NCI-H1417 treated with DMSO at 0.1 percent for 48 hours (cell line): ENCODE measurements at places on chromosomes 13 and 19.

DNA sequence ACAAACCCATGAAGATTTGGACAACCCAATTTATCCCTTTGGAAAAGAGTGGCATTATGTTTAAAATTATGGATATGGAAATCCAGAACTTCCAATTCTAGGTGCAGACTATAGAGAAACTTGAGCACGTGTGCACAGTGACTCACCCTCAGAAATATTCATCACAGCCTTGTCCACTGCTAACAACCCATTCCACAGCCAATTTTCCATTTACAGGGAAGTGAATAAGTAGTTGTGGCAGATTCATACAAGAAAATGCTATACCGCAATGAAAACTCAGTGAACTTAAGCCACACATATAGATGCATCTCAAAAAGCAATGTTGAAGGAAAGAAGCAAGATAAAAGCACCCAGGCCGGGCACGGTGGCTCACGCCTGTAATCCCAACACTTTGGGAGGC, 133.3 kb downstream of the USP12 start:
- no peak for DNase-seq

- no peak for DNase-seq
Measured at GRCh38 chr13:43191546-43191945, 168.2 kb downstream of the DNAJC15 start.

GRCh38 chr13:33678084-33678483, 139.9 kb upstream of the RFC3 start:
- DNase-seq, result no peak

DNA sequence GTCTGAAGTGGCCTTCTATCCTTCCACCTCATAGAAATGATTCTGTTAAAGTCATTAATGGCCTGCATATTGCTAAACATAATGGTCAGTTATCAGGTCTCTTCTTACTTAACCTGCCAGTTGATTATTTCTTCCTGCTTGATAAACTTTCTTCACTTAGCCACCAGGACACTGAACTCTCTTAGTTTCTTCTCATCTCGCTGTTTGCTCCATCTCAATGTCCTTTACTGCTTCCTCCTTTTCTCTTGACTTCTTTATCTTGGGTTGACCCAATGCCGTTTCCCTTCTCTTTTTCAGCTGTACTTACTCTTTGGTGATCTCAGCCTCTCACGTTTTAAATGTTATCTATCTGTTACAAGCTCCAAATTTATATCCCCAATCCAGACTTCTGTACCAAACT, 17.1 kb upstream of the CLC start:
- DNase-seq, result no peak

DNA sequence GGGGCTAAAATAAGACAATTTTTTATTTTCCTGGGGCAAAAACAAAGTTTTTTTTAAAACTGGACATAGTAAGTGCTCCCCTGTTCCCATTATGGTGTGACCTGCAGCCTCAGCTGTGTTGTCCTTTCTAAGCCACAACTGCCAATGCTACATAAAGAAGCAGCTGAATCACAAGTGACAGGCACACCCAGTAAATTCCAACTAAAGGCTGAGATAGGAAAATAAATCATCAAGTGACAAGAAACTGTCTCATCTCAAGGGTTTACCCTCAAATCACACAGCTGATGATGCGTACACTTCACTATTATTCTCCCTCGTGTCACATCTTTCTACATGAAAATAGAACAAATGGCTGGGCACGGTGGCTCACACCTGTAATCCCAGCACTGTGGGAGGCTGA, 28.7 kb downstream of the STK24 start:
- DNase-seq, result no peak

DNA sequence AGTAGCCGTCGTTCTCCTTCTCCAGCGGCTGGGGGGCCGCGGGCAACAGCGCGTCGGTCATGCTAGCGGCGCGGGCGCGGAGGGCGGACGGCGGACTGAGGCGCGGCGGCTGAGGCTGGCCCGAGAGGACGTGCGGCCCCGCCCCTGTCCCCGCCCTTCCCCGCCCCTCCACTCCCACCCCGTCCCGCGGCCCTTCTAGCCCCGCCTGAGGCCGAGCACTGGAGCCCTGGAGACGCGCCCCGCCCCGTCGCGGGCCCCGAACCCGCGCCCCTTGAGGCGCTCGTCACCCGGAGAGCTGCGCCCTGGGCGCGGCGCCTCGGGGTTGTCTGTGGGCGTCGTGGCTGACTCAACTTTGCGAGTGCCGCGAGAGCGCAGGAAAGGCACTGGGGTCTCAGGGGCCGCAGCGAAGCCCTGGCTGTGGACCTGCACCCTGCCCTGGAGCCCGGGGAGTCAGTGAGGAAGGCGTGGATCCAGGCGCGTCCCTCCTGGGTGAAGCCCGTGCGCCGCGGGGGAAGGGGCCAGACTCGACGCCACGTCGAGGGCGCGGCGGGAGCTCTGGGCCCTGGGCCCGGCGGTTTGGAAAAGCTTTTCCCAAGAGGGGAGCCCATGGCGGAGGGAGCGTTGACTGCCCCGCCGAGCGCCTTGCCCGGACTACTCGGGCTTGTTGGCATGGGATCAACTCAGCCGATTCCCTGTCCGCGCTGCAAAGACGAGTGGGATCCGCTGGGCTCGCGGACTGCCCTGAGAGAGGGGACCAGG, at the start of gene RHPN2:
RHPN2 (minus strand) TSS at position 97 of the 759 bp plus-strand sequence; CDS start at position 61, 36 bp downstream.
- no peak for DNase-seq

GRCh38 chr13:91270031-91270430, 77.5 kb upstream of the MIR17HG start:
- DNase-seq, result no peak

- DNase-seq, result no peak
Measured at GRCh38 chr13:30526612-30527495, 61.1 kb upstream of the HMGB1 start.

DNA sequence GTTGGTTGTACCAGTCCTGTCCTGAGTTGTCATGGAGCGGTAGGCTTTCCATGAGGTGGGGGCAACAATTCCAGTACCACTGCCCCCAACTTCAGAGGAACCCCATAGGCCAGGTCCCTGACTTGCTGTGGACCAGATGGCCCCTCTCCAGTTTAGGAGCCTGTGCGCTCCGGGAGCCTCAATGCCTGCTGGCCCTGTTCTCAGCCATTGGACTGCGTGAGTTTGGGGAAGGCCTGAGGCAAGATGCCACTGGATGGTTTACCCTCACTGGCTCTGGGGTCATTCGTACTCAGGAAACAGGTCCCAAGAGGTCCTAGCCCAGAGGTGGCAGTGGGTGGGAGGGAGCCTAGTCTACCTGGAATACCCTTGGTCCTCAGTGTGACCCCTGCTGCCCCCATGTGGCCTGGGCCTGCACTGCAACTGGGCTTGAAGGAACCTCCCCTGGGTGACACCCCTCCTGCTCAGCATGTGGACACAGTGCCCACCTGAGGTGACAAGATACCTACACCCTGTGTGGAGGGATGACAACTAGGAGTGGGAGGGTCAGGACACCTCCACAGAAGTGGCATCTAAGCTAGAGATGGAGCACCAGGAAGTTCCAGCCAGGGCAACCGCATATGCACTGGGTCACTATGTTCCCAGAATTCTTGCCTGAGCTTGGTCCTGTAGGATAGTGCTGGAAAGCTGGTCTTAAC, 6.0 kb upstream of the PRR19 start:
- no peak for DNase-seq

- DNase-seq, result no peak
Measured at GRCh38 chr13:97548138-97548537, 114.2 kb downstream of the RAP2A start.
